ENCODE measurements at places on chromosomes 1 and 21.
A peak's percentile ranks its signal among the peaks of the same experiment; 100 is the strongest.

DNA sequence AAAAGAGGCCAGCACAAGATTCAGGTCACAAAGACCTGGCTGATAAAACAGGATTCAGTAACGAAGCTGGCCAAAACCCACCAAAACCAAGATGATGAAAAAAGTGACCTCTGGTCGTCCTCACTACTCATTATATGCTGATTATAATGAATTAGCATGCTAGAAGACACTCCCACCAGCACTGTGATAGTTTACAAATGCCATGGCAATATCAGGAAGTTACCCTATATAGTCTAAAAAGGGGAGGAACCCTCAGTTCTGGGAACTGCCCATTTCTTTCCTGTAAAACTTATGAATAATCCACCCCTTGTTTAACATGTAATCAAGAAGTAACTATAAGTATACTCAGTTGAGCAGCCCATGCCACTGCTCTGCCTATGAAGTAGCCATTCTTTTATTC lies 26.0 kb upstream of the FMO2 start:
- DNase-seq, result no peak

GRCh38 chr1:102550729-102551384 lies 554.1 kb upstream of the OLFM3 start:
- DNase-seq, result no peak

DNA sequence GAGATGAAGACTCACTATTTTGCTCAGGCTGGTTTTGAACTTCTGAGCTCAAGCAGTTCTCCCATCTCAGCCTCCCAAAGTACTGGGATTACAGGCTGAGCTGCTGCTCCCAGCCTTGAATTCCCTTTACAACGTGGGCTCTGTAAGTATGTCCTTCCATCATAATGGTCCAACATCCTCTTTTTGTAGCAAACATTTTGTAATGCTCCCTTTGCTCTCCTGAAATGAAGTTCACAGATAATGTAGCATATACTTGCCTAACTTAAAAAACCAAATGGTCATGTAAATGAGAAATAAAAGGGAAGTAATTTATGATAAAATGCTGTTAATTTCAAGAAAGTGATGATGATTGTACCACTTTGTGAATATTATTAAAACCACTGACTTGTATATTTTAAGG lies 30.5 kb upstream of the THEM4 start:
- DNase-seq, result no peak

DNA sequence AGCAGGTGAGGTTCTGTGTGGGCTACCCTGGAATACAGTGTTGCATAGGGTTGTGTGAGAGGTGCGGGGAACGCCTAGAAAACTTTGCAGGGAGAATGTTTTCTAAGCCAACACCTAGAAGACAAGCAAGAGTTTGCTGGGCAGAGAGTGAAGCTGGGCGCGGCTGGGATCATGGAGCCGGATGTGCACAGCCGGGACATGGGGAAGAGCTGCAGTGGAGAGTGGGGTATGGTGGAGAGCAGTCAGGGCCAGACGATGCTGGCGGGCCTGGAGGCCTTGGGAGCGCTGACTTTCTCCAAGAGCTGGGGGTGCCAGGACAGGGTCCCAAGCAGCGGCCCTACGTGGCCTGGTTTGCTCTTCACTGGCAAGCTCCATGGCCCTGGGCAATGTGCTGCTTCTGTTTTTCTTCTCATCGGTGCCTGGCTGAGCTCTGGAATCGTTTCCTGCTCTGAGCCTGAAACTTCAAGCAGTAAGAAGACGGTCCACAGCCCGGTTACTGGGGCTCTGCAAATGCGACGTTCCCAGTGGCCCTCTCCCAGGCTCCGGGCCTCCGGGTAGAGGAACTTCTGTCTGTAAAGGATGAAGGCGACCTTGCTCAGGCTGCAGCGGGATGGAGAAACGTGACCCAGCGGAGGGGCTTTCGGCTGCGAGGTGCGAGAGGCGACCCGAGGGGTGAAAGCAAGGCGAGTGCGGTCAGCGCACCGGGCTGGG lies 51.9 kb upstream of the CD34 start:
- no peak for DNase-seq

DNA sequence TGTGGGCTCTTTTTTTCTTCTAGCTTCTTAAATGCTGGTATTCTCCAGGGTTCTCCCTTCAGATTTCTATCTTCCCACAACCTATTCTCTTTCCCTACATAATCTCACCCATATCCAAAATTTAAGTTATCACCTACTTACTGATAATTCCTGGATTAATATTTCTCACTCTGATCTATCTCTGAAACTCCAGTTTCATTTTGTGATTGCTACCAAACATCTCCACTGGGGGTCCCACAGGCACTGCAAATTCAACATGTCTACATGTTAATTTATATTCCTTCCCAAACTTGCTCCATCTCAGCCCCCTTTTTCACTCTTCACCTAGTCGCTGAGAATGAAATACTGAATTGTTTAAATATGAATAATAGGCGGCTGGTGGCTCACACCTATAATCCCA lies 9.9 kb upstream of the C1orf141 start:
- DNase-seq, result no peak

DNA sequence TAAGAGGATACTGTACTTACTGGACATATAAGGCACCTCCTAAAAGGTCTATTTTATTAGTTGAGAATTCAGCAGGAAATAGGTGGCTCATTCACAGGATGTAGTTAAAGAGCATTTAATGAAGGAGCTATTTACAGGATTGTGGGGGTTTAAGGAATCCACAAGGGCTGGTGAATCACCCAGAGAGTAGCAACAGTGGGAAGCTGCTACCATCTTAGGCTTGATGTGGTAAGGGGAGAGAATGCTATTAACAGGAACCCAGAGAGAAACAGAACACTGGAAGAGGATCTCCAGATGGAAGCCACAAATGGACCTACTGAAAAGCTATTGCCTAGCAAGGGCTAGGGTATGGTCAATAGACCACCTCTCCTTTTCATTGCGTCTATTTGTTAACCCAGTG lies 52.0 kb upstream of the COL11A1 start:
- no peak for DNase-seq

DNA sequence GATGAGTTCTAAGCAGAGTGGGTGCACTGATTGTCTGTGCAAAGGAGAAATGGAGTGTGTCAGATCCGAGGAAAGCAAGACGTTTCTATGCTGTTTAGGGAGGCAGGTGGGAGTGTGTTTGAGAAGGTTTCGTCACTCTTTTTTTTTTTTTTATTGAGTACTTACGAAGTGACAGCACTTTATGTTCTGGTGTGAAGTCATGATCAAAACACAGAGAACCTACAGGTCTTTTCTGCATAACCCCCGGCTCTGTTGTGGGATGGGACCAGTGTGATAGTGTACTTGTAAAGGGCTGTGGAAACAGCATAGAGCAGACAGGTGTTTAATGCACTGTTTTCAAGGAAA lies 26.7 kb downstream of the MIA3 start:
- DNase-seq, result no peak

DNA sequence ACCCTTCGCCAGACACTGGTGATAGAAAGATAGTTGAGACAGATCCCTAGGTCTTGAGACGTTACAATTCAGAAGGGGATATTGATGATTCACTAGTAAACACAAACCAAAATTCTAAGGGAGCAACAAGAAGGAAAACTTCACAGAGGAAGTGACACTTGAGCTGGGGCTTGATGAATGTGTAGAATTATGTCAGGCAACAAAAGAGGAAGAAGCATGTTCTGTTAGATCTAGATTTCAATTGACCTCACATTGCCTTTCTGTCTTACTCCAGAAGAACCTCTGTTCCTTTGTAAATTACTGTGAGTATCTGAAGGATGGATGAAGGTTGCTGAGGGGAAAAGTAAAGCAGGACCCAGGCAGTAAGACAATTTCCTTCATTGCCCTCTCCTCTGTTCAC lies 328.2 kb downstream of the KCTD3 start:
- no peak for DNase-seq

DNA sequence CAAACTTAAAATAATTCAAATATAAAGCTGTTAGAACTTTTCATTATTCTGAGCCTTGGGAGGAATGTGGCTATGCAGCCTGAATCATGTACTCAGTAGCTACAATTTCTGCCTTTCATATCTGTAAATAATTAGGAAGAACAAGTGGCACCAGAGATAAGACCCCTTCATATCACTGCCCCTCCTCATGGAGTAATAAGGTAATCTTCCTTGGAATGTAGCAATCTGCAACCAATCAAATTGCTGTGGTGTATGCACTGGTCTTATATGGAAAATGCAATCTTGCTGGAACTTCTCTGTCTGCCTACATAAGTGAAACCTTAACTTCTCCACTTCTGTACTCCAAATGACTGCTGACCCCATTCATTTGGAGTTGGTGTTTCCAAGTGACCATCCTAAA lies 104.4 kb upstream of the VANGL1 start:
- DNase-seq, result no peak

- DNase-seq, result no peak
Measured at GRCh38 chr1:236800002-236800620, 5.0 kb downstream of the MTR start.

- DNase-seq, result no peak
Measured at GRCh38 chr21:46159841-46160656, 4.7 kb upstream of the FTCD start.

DNA sequence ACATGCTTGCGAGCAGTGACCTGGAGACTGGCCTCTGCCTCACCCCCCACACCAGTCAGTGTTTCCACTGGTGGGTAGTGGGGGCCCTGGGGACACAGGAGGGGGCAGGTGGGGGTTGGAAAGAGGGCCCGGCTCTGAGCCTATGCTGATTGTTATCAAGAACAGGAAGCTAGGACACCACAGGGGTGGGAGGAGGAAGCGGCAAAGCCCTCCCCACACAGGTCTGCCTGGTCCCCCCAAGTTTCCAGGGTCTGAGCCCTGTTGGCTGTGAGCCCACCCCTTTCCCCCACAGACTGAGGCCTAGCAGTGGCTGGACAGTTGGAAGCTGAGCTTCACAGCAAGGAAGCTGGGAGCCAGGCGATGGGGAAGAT lies 1.6 kb upstream of the PTPN7 start:
- peak; percentile 56 for DNase-seq

DNA sequence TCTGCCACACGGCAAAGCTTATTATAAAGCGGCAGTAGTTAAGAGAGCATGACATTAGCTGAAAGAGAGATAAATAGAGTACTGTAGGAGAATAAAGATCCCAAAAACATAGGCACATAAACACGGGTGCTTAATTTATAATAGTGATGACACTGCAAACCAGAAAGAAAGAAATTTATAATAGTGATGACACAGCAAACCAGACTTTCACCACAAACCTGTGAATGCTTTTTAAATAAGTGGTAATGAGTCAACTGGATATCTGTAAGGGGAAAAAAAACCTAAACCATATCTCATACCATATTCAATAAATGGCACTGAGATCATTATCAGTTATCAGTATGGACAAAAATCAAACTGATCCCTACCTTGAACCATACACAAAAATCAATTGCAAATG lies 25.5 kb downstream of the USP1 start:
- no peak for DNase-seq

DNA sequence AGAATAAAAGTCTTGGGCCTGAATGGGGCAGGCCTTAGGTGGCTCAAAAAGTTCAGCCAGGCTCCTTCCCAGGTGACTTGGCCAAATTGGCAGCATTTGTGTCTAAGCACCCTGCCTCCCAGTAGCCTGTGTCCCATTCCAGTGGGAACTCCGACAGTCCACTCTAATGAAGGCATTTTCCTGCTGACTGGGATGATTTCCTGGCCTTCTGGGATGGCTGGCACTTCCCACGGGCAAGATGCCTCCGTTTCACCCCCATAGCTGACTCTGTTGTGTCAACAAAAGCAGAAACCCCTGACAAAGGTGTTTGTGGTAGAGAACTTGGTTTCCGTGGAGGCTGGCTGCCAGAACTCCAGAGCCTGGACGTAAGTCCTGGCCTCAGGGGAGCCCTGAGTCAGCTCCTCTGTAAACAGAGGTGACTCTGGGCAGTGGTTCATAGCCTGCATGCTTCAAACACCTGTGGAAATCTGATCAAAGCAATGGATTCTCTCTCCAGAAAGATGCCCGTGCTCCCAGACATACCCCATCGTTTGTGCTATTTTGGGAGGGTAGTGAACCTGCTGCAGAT lies 36.6 kb downstream of the WNT3A start:
- no peak for DNase-seq

GRCh38 chr21:34018185-34018584 lies 55.2 kb upstream of the MRPS6 start:
- no peak for DNase-seq

DNA sequence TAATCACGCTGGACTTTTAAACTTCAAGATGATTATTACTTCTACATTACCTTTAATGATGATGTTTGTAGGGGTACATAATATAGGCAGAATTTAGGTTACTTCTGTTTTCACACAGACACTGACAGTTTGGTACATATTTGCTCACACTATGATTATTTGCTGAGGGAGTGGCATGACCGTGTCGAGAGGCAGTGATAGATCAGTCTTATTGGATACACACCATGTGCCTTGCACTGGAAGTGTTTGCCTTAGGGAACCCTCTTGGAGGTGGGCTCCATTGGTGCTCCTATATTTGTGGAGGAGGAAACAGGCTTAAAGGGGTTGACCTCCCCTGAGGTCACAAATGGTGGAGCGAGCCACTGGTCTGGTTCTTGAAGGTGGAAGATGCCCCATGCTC lies 132.1 kb downstream of the PRDM2 start:
- no peak for DNase-seq

DNA sequence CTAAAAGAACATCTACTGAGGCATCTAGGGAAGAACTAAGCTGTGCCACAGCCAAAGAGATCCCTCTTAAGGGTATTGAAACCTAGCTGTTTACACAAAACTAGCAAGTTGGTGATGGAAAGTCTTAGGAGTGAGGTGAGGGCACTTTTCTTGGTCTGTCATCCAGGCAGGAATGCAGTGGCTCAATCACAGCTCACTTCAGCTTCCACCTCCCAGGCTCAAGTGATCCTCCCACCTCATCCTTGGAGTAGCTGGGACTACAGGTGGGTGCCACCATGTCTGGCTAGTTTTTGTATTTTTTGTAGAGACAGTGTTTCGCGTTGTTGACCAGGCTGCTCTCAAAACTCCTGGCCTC lies 2.4 kb downstream of the PLEKHO1 start:
- no peak for DNase-seq

DNA sequence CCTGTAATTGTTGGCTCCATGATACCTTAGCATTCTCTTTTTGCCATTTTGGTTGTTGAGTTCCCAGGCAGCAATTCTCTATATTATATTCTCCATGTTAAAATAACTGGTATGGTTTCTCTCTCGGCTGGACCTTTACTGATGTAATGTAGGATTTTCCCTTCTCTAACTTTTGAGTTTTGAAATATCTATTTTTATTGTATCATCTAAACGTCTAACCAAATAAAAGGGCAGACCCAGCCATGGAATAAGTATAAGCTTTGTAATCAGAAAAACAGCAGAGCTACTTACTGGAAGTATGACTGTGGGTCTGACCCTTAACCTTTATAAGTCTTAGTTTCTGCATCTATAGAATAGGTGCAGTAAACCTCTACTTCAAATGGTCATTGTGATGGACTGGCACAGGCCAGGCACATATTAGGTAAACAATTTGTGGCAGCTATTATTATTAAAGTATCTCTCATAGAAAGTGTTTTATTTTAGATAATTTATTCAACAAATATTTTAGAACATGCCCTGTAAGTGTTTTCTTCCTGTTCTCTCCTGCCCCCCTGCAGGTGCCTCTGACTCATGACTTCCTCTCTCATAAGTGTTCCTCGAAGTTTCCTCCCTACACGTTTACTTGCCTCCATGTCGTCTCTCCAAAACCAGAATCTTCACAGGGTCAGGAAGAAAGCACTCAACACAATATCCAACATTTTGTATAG lies 224.9 kb upstream of the FGGY start:
- DNase-seq, result no peak

All from stimulated activated CD8-positive, alpha-beta memory T cell treated with anti-CD3 and anti-CD28 coated beads, Interleukin-4, amount 100 ng/mL, for 4 hours (primary cell).